ENCODE measurements at places on chromosomes 12 and 14. TPM values are rescaled to one million over a fixed set of nuclear protein-coding genes. Genes with fewer than 3 reads are reported as not detected.

DNA sequence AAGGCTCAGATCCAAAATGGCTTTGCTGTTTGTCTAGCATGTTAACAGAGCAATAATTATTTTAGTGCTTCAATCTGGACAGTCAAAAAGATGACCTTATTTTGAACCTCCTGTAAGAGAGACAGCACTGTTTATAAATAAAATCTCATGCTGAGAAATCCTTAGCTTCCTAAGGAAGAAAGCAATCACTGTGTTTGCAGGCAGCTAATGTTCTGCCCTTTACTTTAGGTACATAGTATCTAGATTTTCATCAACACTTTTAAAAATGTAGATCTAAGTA is 105.3 kb downstream of the PRKD1 start:
- no peak for DNase-seq

DNA sequence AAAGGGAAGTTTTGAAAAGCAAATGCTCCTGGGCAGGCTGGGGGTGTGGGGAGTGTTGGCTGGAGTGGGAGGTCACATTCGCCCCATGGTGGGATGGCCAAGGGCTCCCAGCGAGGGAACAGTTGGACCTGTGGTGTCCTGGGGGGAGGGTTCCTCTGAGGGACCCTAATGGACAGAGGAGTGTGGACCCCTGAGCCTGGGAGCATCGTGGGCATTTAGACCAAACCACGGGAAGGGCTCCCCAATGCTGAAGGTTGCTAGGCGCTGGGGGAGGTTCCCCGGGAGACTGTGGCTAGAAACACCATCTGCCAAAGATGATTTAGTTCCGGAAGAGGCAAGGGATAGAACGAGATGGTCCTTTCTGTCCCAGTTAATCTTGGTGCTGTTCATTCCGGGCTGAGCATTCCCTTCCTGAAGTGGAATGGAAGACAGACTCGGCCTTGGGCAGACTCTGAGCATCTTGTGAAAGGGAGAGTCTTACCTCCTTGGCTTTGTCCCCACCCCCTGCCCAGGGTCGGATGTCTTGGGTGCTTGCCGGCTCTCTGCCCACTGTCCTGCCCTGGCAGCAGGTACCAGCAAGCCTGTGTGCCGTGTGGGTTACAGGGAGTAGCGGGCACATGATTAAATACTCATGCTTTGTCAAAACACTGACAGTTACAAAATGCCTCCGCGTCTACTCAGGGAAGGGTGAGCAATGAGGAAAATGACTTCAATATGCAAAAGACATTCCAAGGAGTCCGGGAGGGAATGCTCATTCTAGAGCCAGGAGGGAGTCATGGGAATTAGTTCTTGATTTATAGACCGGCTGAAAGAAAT is 215.9 kb downstream of the CACNA1C start:
- no peak for DNase-seq

DNA sequence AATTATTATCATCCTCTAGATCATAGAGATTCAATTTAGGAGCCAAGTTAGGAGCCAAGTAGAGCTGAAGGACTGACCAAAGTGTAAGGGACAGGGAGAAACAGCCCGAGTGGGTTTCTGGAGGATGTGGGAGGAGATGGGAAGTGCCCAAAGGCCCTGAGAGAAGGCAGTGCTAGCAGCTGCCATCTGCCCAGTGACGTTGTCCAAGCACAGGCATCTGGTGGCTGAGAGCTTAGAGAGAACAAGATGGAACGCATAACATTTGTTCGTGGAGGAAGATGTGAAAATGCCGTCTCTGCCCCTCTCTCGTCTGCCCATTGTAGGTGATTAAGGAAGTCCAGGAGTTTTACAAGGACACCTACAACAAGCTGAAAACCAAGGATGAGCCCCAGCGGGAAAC is 34.7 kb downstream of the CD9 start:
- DNase-seq = no peak

The POTEG gene
- not detected for total RNA-seq

The DTX1 gene
- total RNA-seq = 7.8 TPM

DNA sequence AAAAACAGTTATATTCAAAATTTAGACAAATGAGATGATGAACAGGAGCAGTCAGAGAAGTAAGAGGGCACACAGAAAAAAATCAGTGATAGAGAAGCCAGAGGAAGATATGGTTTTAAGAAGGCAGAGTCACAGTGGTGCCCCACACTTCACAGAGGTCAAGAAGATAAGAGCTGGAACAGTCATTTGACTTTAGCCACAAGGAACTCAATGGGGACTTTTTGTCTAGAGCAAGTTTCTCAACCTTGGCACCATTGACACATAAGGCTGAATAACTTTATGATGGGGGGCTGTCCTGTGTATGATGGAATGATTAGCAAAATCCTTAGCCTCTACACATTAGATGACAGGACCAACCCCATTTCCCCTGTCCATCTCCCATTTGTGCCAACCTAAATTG is 172.8 kb upstream of the PLEKHG7 start:
- DNase-seq = no peak

DNA sequence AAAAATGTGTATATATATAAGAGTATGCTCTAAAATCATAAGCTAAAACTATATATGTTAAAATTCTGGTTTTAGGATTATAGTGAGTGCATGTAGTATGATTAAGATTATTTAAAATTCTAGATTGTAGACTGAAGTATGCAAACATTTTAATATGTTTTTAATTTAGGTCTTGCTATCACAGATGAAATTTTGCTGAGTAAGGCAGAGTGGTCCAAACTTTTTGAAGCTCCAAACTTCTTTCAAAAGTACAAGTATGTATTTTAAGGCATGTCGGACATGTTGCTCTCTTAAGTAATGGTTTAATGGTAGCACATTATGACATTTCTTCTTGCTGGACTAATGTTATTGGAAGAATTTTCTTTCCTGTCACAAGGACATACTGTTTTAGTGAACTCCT is 34.6 kb downstream of the PAPOLA start:
- DNase-seq = no peak

The PLBD1 gene
- total RNA-seq = 35.4 TPM

DNA sequence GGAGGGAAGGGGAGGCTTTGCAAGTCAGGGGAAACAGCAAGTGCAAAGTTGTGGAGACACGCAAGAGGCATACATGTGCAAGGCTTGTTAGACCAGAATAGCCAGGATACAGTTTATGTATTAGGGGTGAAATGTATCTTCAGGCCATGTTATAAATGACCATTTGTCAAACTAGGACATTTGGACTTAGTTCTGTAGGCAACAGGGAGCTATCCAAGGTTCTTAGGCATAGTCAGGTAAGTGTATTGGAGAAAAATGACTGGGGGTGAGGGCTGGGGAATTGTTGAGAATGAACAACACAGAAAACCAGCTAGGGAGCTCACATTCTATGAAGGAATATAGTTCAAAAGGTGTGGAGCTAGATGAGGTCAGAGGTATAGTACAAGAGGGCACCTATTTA is 42.5 kb downstream of the TPH2 start:
- DNase-seq = no peak

The NEMF gene
- 27.1 TPM for total RNA-seq

The BMAL2 gene
- 2.1 TPM for total RNA-seq

The TESPA1 gene
- 0.14 TPM for total RNA-seq

DNA sequence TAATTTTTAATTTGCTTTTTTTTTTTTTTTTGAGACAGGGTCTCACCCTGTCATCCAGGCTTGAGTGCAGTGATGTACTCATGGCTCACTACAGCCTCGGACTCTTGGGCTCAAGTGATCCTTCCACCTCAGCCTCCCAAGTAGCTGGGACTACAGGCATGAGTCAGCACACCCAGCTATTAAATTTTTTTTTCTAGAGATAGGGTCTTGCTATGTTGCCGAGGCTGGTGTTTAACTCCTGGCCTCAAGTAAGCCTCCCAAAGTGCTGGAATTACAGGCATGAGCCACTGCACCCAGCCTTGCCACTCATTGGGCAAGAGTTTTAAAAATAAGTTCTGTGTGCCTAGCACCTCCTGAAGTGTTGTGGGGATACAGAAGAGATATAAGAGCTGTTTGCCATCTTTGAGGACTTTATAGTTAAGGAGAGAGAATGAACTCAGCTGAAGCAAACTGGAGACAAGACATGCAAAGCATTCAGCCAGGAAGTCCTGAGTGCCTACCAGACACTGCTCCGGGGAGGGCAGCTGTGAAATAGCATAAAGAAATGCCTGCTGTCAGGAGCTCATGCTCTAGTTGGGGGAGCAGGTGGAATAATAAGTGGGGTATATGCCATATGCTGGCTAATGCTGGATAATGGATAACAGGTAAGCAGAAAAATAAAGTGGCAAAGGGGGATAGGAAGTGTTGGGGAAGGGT is 15.0 kb upstream of the EMP1 start:
- DNase-seq = no peak

GRCh38 chr12:56772625-56773024 is 9.5 kb downstream of the HSD17B6 start:
- no peak for DNase-seq

DNA sequence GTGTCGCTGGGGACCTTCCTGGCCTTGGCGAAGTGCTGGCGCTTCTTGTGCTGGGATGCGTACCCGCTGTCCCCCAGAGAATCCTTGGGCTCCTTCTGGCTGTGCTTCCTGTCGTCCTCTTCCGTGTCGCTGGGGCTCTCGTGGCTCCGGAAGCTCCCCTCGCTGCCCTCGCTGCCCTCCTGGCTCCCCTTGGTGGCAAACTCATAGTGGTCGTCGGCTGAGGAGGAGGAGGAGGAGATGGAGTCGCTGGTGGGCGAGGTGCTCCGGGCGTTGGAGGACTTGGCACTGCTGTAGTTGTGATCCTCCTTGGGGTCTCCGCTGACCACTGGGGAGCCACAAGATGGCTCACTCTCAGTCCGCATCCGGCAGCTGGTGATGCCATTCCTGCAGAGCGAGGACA is 254.4 kb downstream of the FOXN3 start:
- DNase-seq = no peak

DNA sequence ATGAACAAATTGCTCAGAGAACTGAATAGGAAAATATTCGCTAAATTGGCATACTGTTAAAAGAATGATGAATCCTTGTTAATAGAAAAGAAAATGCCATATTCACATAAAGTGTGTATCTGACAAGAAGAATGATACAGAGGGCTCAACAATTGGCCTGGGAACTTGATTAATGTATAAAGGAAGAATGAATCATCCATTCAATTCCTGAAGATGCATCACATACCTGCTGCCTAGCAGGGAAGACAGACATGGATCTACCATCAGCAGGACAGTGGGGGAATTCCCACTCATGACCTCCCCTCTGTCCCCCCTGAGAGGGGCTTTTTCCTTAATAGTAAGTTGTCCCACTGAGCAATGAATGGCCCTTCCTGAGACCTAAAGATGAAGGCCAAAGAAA is 13.5 kb downstream of the PTPN21 start:
- DNase-seq = no peak

DNA sequence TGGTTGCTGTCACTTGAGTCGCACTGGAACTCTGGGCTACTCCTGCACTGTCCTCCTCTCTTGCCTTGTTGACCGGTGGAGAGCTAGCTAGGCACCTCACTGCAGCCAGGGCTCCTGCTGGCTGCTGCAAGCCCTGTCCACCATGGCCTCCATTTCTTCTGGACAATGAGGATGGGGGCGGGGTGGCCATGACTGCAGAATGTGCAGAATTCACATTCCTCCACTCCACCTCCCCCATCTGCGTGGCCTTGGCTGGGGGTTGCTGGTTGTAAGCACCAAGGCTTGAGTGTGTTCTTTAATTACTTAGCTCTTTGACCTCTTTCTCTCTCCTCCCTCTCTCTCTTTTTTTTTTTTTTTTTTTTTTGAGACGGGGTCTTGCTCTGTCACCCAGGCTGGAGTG is 248.5 kb downstream of the PCNX1 start:
- no peak for DNase-seq

GRCh38 chr12:19994968-19995367 is 373.4 kb upstream of the PDE3A start:
- no peak for DNase-seq

DNA sequence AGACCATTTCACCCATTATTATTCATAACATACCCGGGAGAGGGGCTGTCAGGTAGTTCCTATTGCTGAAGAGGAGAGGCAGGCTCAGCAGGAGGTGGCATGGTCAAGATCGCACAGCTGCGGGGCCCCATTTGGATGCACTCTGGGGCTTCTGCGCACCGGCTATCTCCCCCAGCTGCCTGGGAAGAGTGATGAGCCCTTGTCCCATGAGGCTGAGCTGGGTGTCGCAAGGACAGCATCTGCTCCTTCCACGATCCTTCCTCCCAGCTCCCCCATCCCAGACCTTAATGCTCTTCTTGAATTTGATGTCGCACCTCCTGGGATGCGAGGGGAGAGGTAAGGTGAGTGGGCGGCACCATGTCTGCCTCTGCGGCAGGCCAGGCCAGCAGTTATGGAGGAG is 62.6 kb downstream of the SLC24A4 start:
- DNase-seq = no peak

DNA sequence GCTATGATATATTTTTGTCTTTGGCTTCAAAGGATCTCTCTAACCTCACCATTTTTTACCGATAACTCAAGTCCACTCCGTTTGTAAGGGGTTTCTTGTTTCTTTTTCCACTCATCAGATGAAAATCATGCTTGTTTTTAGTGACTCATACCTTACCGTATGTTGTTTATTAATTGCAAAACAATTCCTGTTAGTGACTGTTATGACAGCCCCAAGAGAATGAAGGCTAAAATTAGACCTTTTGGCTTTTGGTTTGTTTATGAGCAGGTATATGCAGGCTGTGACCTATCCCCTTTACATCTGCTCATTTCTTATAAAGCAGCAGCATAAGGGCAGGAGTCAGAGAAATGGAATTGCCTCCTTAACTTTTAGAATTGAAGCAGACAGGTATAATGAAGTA is 319.8 kb downstream of the CEP128 start:
- DNase-seq = no peak

DNA sequence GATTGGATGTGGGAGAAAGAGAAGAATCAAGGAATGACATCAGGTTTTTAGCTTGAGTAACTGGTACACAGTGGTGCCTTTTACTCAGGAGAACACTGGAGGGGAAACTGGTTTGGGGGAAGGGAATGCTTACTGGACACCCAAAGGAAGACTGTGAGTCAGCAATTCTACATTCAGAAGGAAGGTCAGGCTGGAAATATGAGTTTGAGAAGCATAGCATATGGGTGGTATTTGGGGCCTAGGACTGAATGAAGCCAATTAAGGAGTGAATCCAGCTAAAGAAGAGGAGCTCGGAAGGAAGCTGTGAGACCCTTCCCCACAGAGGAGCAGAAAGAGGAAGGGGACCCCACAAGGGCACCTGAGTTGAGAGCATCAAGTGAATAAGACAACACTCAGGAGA is 35.4 kb downstream of the DMAC2L start:
- DNase-seq = no peak

The TROAP gene
- total RNA-seq = 0.08 TPM

The KRT72 gene
- not detected for total RNA-seq

DNA sequence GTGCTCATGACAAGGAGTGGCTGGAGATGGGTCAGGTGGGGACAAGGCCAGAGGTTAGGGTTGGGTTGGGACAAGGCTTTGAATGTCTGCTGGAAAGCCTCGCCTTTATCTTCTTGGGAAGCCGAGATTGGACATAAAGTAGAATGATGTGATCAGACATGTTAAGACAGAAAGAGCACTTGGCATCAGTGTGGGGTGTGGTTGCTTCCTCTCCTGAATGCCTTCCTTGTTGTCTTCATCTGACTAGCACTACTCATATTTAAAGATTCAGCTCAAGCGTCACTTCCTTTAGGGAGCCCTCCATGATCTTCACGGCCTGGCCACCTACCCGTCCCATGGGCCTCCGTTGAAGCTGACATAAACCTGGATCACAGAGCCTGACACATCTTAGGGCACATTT is 14.8 kb upstream of the C12orf75 start:
- no peak for DNase-seq

- no peak for DNase-seq
Observed at GRCh38 chr12:93847517-93848474, 170.6 kb downstream of the CRADD start.

The SAMD15 gene
- total RNA-seq = 0.95 TPM
